ENCODE measurements at places on chromosomes 7 and 10.

DNA sequence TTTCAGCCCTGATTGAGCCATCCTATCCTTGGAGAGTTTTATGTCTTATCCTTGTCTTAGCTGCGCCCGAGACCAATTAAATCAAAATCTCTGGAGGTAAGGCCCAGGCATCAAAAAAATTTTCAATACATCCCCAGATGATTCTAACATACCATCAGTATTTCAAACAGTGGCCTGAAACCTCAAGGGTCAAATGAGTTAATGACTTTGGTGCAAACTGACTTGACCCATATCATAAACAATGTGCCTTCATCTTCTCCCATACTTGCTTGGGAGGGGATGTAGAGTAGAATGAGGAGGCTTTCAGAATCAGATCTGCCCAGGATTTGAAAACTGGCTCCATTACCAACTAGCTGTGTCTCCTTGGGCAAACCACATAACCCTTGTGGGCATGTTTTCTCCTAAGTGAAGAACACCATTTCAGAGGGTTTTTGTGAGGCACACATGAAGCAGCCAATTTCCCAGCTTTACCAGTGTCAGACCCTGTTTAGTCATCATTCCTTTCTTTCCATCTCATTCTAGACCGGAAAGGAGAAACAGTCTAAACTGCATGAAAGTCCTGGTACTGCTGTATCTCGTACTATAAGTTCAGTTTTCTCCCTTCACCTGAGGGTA is 35.7 kb upstream of the ATXN7L1 start:
- no peak for DNase-seq

- no peak for DNase-seq
These were observed 430.5 kb downstream of the GATA3 start for GRCh38 chr10:8485032-8485431.

DNA sequence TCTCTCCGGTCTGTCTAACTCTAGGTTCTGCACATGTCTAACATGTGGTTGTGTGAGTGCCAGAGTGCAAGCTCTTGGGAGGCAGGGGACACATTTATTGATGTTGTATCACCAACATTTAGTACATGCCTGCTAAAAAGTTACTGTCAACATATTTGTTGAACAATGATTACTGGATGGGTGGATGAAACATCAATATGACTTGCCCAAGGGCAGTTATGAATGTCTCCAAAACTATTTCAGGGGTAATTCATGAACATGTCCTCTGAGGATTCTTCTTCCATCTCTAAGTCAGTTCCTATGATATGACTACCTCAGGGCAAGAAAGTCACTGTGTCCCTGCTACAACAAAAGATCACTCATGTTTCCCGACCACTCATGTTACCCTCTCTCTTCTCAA is 91.3 kb upstream of the STEAP1B start:
- DNase-seq, result no peak

GRCh38 chr10:123464430-123465323 is 201.5 kb upstream of the GPR26 start:
- DNase-seq, result no peak

DNA sequence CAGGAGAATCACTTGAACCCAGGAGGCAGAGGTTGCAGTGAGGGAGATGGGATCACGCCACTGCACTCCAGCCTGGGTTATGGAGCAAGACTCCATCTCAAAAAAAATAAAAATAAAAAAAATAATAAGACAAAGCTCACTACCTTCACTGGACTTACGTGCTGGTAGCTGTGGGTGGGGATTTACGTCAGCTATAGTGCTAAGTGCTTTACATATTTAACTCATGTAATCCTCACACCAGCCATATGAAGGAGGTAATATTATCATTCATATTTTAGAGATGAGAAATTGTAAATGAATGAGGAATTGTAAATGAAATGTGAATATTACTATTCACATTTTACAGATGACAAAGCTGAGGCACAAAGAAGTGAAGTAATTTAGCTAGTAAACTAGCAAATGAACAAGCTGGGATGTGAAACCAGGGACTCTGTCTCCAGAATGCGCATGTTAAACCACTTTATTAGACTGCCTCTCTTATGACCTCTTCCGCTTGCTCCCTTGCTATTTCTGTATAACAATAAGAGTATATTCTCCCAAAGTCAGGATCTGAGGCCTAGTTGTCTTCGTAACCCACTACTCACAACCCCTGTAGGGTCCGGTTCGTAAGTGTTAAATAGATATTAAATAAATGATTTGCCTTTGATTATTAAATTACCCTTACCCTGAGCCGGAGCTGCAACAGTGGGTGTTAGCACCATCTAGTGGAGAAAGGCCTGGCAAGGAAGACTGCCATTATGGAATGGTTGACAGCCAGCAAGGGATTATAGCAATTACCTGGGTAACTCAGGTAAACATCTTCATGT is 70.2 kb downstream of the HTR7 start:
- no peak for DNase-seq

GRCh38 chr10:83932245-83932644 is 207.1 kb upstream of the GHITM start:
- DNase-seq, result no peak

DNA sequence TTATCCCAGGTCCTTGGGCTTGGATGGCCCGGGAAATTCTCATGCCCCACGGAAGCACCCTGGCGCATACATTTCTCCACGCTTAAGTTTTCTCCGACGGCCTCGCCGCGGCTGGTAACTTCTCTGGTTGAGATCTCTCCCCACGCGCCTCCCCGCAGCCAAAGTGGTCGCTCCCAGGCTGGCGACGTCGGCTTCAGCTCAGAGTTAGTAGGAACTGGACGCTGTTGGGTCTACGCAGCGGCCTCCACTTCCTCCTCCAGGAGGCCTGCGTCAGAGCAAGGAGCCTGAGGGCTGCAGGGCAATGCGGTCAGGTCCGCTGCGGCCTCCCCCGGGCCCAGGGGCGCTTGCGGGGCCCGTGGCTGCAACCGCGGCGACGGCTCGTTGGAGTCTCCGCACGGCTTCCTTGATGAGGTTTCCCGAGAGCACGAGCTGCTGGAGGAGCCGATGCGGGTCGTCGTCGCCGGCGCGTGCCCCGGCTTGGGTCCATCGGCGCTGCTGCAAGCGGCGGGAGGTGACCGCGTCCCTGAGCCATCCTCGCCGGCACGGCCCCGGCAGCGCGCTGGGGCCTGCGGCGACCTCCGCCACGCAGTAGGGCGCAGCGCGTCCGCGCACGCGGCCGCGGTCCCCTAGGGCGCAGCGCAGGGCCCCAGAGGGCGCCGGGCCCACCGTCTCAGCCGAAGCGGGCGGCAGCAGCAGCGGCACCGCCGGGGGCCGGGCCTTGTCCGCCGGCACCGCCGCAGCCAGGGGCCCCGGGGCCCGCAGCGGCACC is 744 bp downstream of the FRAT2 start:
- DNase-seq, result no peak

GRCh38 chr10:18504161-18504560 is 147.2 kb downstream of the NSUN6 start:
- DNase-seq, result no peak

- DNase-seq, result no peak
These were observed 15.6 kb upstream of the FXYD4 start for GRCh38 chr10:43355749-43356371.

GRCh38 chr7:108417926-108418325 is 38.3 kb downstream of the NRCAM start:
- no peak for DNase-seq

DNA sequence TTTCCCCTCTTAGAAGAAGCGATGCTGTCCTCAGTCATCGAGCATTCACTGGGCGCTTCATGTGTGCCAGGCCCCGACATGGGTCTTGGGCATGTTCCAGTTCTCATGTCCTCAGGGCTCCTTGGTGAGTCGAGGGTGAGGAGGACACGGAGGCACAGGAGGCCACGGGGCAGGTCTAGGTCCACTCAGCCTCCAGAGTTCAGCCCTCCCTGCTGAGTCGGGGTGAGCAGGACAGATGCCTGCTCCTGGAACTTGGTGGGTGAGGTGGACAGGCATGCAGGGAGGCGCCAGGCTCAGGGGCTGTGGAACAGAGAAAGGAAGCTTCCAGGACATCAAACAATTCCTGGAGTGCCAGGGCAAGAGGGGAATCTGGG is 87.4 kb downstream of the BMS1 start:
- DNase-seq, result no peak

GRCh38 chr7:44631458-44632115 is 25.2 kb downstream of the OGDH start:
- DNase-seq, result no peak

GRCh38 chr10:58473976-58474375 is 38.7 kb upstream of the BICC1 start:
- no peak for DNase-seq

GRCh38 chr10:7333961-7334641 is 76.7 kb downstream of the SFMBT2 start:
- DNase-seq, result no peak

- no peak for DNase-seq
These were observed 282.0 kb downstream of the SEC23IP start for GRCh38 chr10:120174491-120174890.

DNA sequence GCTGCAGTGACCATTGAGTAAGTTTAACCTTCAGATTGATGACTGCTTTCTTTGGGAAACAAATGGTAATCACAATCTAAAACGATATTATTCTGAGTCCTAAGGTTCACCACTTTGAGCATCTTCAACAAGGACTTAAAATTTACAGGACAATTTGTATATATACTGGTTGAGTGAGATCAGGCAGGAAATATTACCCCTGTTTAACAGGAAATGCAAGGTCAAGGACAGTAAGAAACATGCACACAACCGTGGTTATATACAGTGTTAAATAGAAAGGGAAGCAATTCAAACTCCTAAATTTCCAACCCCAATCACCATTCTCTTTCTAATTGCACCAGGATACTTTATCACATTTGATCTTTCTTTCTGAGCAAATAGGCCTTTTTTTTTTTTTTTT is 96.1 kb downstream of the ZNF277 start:
- DNase-seq, result no peak

GRCh38 chr10:5748394-5748803 is 63.8 kb downstream of the TASOR2 start:
- no peak for DNase-seq

DNA sequence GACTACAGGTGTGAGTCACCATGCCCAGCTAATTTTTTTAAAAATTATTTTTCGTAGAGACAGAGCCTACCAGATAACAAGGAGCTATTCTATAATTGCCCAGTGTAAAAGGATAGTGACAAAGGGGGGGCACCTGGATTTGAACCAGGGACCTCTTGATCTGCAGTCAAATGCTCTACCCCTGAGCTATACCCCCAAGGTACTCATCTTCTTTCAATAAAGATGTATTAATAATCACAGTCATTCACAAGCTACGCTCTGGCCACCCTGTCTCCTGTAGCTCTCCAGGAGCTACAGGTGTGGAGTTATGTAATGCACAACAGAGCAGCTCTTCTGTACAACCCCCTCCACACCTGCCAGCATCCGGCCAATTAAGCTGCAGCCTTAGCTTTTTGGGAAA is 83.5 kb downstream of the ZNF777 start:
- DNase-seq, result no peak

- DNase-seq, result no peak
These were observed 175.4 kb downstream of the ARID5B start for GRCh38 chr10:62076891-62077290.

DNA sequence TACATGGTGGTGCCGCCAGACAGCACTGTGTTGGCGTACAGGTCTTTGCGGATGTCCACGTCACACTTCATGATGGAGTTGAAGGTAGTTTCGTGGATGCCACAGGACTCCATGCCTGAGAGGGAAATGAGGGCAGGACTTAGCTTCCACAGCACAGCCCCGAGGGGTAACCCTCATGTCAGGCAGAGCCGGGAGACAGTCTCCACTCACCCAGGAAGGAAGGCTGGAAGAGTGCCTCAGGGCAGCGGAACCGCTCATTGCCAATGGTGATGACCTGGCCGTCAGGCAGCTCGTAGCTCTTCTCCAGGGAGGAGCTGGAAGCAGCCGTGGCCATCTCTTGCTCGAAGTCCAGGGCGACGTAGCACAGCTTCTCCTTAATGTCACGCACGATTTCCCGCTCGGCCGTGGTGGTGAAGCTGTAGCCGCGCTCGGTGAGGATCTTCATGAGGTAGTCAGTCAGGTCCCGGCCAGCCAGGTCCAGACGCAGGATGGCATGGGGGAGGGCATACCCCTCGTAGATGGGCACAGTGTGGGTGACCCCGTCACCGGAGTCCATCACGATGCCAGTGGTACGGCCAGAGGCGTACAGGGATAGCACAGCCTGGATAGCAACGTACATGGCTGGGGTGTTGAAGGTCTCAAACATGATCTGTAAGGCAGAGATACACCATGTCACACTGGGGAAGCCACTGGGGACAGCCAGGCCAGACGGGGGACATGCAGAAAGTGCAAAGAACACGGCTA is 104.6 kb upstream of the TNRC18 start:
- DNase-seq, result no peak

- DNase-seq, result no peak
These were observed 1.6 kb downstream of the DENND11 start for GRCh38 chr7:141700296-141700847.

GRCh38 chr7:93503088-93503487 is 71.4 kb downstream of the CALCR start:
- no peak for DNase-seq

- no peak for DNase-seq
These were observed 20.7 kb downstream of the LHPP start for GRCh38 chr10:124482236-124482800.

DNA sequence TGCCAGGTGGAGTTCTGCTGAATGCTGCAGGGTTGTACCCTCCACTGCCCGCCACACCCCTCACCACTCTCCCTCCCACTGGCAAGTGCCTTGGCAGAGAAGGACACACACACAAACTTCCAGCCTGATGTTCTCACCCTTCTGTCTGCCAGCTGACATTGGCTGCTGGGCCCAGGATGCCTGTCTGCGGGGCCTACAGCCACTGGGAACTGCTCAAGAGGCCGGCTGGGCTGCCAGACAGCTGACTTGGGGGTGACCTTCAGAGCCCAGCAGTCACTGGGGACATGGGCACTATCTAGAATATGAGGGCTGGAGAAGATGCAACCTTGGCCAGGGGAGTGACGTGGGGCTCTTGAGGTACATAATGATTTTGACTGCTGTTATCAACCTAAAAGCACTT is 157.1 kb downstream of the SH3PXD2A start:
- DNase-seq, result no peak

DNA sequence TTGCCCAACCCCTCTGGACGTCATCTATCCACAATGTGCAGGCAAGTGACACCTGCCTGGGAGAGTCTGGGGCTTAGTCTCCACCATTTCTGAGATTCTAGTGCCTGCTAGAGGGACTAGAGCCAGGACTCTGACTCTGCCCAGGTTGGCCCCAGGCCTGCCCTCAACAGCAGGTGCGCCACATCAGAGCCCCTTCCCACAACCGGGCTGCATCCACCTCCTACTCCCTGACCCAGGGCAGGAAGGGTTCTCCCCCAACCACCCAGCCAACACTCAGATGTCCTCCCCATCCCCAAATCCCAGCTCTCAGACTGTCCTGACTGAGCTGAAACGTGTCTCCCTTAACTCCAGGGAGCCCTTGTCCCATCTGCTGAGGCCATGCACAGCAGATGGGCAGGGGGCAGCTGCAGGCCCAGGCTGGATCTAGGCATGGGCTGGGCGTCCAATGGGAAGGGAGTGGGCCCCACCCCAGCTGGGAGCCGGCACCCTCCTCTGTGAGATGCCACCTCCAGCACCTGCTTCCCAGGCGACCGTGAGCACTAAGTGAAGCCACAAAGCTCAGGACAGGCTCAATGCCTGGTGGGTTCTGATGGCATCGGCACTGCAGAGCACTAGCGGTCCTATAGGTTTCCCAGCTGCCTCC is 49.2 kb downstream of the RASGEF1A start:
- DNase-seq, result no peak

All from stimulated activated CD4-positive, alpha-beta T cell treated with anti-CD3 and anti-CD28 coated beads, Interleukin-1b, Interleukin-23, amount 100 ng/mL, for 1 hour (primary cell).